ENCODE measurements at places on chromosomes 12 and 14.

GRCh38 chr14:72024043-72024407 lies 91.8 kb downstream of the RGS6 start:
- no peaks in the 10 kb centered on the region for H3K36me3 ChIP-seq
- no peak overlapping the region for H3K4me3 ChIP-seq
- no peak for DNase-seq
- H3K4me1 ChIP-seq, result no peaks in the 10 kb centered on the region
- no peak overlapping the region for H3K27ac ChIP-seq
- no peaks in the 10 kb centered on the region for H3K27me3 ChIP-seq

DNA sequence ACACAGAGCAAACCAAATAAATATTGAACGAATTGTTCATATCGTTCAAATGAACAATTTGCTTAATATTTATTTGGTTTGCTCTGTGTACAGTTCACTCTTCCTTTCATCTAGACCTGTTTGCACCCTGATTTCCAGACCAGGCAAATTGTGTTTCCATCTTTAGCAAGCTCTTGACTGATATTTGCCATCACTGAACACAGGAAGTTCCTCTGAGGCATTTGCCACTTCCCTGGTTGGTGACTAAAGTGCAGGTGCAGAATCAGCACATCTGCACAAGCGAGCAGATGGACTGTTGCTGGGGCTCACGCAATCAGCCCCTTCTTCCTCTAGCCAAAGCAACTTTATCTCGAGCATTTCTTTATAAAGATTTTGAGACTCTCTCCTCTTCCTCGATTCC lies 112.9 kb downstream of the DAAM1 start:
- H3K4me1 ChIP-seq, result peaks cover 45% of the 10 kb centered on the region
- no peaks in the 10 kb centered on the region for H3K27me3 ChIP-seq
- no peak overlapping the region for H3K27ac ChIP-seq
- no peak overlapping the region for H3K4me3 ChIP-seq
- H3K36me3 ChIP-seq, result no peaks in the 10 kb centered on the region

DNA sequence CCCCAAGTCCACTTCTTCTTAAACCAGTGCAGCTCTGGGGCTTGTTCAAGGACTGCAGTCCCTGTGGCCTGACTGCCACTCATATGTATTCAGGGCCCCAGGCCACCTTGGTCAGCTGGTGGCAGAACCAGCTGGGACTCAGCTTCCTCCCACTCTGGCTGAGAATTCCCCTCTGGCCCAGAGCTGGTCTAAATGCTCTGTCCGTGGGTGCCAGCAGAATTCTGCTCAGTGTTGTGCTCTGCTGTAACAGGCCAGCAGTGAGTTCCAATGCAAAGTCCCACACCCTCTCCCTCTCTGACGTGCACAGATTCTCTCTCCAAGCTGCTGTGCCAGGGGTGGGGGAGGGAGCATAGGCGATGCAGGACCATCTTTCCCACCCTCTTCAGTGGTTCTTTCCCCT lies 210.4 kb upstream of the RGS6 start:
- no peak overlapping the region for H3K27ac ChIP-seq
- H3K36me3 ChIP-seq, result no peaks in the 10 kb centered on the region
- H3K4me3 ChIP-seq, result no peak overlapping the region
- H3K4me1 ChIP-seq, result peaks cover 9% of the 10 kb centered on the region
- no peaks in the 10 kb centered on the region for H3K27me3 ChIP-seq

- no peaks in the 10 kb centered on the region for H3K4me1 ChIP-seq
- H3K27me3 ChIP-seq, result no peaks in the 10 kb centered on the region
- no peaks in the 10 kb centered on the region for H3K36me3 ChIP-seq
- no peak overlapping the region for H3K4me3 ChIP-seq
- no peak for DNase-seq
- H3K27ac ChIP-seq, result no peak overlapping the region
Observed at GRCh38 chr12:130152386-130152785, 9.9 kb upstream of the FZD10 start.

GRCh38 chr12:22321018-22321605 lies 13.4 kb downstream of the ST8SIA1 start:
- no peaks in the 10 kb centered on the region for H3K27me3 ChIP-seq
- H3K4me1 ChIP-seq, result no peaks in the 10 kb centered on the region
- no peak overlapping the region for H3K27ac ChIP-seq
- no peaks in the 10 kb centered on the region for H3K36me3 ChIP-seq

DNA sequence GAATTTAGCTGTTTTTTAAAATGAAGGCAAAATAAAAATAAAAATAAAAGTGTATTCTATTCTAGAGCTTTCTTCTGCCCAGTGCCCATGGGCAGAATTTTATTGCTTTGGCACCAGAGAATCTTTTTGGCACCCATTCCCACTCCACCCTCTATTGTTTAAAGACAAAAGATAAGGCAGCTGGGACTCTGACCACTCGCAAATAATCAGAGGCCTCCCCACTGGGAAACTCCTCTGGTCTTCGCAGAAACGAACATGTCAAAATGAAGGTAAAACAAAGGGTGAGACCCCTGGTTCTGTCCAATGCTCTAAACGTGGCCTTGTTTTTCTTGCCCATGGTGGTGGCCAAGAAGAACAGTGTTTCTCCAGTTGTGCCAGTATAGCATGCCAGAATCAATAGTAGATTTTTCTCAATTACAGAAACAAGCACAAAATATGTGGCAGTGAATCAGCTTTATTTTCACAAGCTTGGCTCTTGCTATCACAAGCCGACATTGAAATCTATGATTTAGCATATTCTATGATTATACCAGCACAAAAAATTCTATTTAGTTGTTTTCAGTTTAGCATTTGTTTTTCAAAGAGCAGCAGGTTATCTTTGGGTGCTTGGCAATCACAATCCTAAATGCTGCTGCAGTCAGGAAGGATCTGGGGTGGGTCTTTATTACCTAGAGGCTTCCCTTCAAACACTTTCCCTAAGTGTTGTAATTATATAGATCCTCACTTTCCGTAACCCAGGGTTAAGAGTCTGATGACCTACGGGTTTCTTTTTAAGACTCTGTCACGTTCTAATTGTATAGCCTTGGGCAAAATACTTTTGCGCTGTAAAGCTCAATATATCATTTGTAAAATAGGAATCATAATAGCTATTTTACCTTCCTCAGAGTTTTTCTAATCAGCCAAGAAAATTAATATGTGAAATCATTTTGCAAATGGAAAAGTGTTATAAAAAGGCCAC lies 50.5 kb downstream of the KITLG start:
- H3K4me1 ChIP-seq, result peaks cover 15% of the 10 kb centered on the region
- H3K27ac ChIP-seq, result peak overlapping the region; percentile 25
- H3K27me3 ChIP-seq, result no peaks in the 10 kb centered on the region
- no peaks in the 10 kb centered on the region for H3K36me3 ChIP-seq

- no peaks in the 10 kb centered on the region for H3K4me1 ChIP-seq
- no peak overlapping the region for H3K4me3 ChIP-seq
- DNase-seq, result no peak
- no peak overlapping the region for H3K27ac ChIP-seq
- no peaks in the 10 kb centered on the region for H3K36me3 ChIP-seq
- H3K27me3 ChIP-seq, result no peaks in the 10 kb centered on the region
Observed at GRCh38 chr14:76846331-76847047, 20.3 kb downstream of the LRRC74A start.

GRCh38 chr14:74349757-74350156 lies 1.5 kb downstream of the VRTN start:
- DNase-seq, result no peak
- no peak overlapping the region for H3K27ac ChIP-seq
- no peaks in the 10 kb centered on the region for H3K27me3 ChIP-seq
- H3K36me3 ChIP-seq, result no peaks in the 10 kb centered on the region
- no peak overlapping the region for H3K4me3 ChIP-seq

DNA sequence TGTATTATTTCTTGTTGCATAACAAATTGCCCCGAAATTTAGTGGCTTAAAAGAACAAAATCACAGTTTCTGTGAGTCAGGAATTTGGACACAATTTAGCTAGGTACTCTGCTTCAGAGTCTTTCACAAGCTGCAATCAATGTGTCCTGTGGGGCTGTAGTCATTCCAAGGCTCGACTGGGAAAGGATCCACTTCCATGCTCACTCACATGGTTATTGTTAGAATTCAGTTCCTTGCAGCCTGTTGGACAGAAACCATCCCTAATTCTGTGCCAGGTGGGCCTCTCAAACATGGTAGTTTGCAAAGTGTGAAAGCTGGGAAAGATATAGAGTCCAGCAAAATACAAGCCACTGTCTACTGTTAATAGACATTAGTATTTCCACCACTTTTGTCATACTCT lies 59.7 kb upstream of the ARID2 start:
- H3K27me3 ChIP-seq, result no peaks in the 10 kb centered on the region
- no peak overlapping the region for H3K27ac ChIP-seq
- DNase-seq, result no peak
- H3K36me3 ChIP-seq, result no peaks in the 10 kb centered on the region
- H3K4me3 ChIP-seq, result no peak overlapping the region

DNA sequence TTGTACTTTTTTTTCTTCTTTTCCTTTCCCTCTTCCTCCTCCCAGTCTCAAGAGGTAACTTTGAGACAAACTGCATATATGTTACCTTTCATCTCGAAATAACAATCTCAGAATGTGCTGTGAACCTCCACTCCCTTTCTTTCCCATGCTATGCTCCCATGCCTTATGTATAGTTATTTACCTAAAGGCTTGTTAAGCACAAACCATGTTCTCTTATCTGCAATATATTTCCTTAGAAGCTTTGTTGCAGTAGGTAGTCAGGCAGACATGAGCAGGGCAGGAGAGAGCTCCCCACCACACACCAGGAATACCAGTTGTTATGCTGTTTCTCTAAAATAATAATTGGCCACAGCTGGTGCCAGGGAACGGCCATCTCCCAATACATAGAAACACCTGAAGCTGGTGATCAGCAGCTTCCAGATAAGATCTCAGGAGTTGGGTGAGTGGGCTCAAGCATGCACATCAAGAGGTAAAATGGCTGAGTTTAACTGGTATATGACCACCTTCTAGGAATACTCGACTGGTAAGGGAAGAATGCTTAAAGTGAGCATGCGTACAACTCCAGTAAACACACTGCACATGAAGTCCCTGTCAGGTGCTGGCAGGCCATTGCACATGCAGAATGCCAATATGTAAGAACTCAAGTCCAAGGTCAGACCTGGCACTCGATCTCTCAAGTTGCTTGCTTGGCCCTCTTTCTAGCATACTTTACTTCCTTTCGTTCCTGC lies 14.8 kb upstream of the DHRS2 start:
- DNase-seq, result no peak
- H3K36me3 ChIP-seq, result no peaks in the 10 kb centered on the region
- no peaks in the 10 kb centered on the region for H3K27me3 ChIP-seq
- H3K4me1 ChIP-seq, result no peaks in the 10 kb centered on the region
- no peak overlapping the region for H3K4me3 ChIP-seq

GRCh38 chr14:70655110-70655826 lies 13.6 kb downstream of the TTC9 start:
- no peak overlapping the region for H3K4me3 ChIP-seq
- no peak for DNase-seq
- no peaks in the 10 kb centered on the region for H3K4me1 ChIP-seq

- H3K4me3 ChIP-seq, result no peak overlapping the region
- no peak overlapping the region for H3K27ac ChIP-seq
- no peaks in the 10 kb centered on the region for H3K4me1 ChIP-seq
- no peaks in the 10 kb centered on the region for H3K36me3 ChIP-seq
- DNase-seq, result no peak
- H3K27me3 ChIP-seq, result no peaks in the 10 kb centered on the region
Observed at GRCh38 chr12:112574896-112575558, 156.3 kb downstream of the PTPN11 start.

- no peak overlapping the region for H3K27ac ChIP-seq
- no peaks in the 10 kb centered on the region for H3K36me3 ChIP-seq
- H3K4me1 ChIP-seq, result no peaks in the 10 kb centered on the region
Observed at GRCh38 chr14:75568791-75569190, 9.6 kb upstream of the FLVCR2 start.

- H3K36me3 ChIP-seq, result no peaks in the 10 kb centered on the region
- H3K27ac ChIP-seq, result no peak overlapping the region
- no peaks in the 10 kb centered on the region for H3K27me3 ChIP-seq
- H3K4me1 ChIP-seq, result no peaks in the 10 kb centered on the region
Observed at GRCh38 chr12:56916996-56917333, 17.2 kb downstream of the SDR9C7 start.

- H3K27me3 ChIP-seq, result no peaks in the 10 kb centered on the region
- no peaks in the 10 kb centered on the region for H3K36me3 ChIP-seq
- no peak for DNase-seq
Observed at GRCh38 chr12:92719674-92720073, 16.9 kb downstream of the PLEKHG7 start.

DNA sequence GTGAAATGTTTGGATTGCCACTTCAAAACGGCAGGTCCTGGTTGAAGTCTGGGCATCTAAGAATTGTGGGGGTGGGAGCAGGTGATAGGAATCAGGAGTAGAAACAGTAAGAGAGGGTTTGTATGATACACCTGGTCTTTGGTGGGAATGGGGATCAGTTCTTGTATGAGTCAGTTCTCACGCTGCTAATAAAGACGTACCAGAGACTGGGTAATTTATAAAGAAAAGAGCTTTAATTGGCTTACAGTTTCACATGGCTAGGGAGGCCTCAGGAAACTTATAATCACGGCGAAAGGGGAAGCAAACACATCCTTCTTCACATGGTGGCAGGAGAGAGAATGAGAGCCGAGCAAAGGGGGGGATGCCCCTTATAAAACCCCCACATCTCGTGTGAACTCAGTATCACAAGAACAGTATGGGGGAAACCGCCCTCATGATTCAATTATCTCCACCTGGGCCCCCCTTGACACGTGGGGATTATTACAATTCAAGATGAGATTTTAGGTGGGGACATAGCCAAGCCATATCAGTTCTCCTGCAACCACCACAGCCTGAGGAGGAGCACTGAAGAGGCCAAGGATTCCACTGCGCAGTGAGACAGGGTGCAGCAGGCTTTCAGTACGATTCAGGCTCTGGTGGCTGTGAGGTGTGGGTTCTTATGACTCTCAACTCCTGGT lies 52.1 kb downstream of the DRAM1 start:
- no peaks in the 10 kb centered on the region for H3K27me3 ChIP-seq
- DNase-seq, result no peak
- no peaks in the 10 kb centered on the region for H3K36me3 ChIP-seq
- H3K4me1 ChIP-seq, result no peaks in the 10 kb centered on the region

DNA sequence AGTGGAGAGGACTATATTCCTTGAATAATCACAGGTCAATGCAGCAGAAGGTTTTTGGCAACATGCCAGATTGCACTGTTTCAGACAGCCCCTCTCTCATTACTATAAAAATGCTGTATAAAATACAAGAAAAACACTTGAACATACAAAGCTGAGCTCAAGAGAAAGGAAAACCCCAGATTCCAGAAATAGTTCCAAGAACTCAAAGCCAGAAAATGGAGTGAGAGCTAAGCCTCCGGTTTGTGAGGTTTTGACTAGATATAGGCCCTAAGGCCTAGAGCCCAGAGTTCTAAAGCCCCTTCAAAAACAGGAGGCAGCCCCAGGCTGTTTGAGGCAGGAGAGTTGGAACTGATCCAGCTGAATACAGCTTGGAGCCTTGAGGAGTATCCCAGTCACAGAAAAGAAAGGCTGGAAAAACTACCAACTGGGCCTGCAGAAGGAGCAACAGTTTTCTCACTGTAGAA lies 29.4 kb upstream of the ACTN1 start:
- H3K27me3 ChIP-seq, result no peaks in the 10 kb centered on the region
- DNase-seq, result no peak
- H3K36me3 ChIP-seq, result no peaks in the 10 kb centered on the region
- no peak overlapping the region for H3K4me3 ChIP-seq
- peaks cover 19% of the 10 kb centered on the region for H3K4me1 ChIP-seq

Data from vagina (tissue), 2 donors.